ENCODE measurements at places on chromosomes 6 and 20.

GRCh38 chr6:156597095-156597494 lies 180.1 kb upstream of the ARID1B start:
- no peak for DNase-seq

DNA sequence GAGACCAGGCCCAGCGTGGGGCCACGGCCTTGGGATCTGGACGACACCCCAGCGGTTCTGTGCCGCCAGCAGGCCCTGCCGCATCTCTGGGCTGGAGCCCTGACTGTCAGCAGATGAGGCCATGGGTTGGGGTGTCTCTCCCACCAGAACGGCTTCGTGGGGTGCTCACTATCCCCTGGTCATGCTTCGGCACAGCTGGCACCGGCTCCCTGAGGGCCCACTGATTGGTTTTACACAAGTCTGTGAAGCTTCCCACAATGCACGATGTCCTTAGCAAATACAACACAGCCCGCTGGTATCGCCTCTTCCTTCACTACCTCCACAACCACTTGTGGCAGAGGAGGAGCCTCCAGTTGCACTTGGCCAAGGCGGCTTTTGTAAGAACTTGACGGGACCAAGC lies 94.3 kb downstream of the THBS2 start:
- DNase-seq = no peak

DNA sequence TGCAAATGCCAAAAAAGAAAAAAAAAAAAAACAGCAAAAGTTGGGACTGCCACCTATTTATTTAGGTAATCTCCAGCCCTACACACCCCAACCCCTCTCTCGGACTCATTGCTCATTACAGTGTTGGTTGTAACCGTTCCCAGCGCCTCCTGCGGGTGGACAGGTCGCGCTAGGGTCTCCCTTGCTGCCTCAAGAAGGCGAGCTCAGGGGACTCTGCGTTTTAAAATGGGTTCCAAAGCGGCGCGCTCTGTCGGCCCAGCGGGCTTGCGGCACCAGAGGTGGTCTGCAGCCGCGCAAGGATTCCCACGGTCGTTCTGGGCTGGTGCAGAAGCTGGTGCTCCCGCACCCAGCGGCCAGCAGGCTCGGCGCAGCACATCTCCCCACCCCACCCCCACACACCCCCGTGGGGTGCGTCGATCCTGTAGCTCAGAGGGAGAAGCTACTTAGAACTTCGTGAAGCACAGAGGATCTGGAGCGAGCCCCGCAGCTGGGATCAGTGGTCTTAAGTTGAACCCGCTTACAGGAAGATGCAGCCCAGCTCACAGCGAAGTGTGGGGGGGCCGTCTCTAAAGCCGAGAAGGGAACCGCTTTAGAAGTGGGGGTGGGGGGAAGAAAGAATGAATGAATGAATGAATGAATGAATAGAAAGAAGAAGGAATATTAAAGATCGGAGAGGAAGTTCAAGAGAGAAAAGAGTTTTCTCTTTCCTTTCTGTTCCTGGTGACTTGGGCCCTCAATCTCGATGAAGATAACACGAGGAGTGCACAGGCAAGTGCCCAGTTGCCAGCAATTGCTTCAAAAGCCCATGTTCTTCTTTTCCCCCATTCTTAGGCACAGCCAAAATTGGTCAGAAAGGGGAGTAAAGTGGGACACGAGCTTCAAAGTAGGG lies 780 bp downstream of the TFAP2A start:
- no peak for DNase-seq

GRCh38 chr20:24782301-24782700 lies 166.8 kb upstream of the CST7 start:
- no peak for DNase-seq

Data from activated naive CD8-positive, alpha-beta T cell treated with anti-CD3 and anti-CD28 coated beads, Interleukin-2, amount 50 U/mL, for 16 hours (primary cell).